ENCODE measurements at places on chromosomes 7 and 10.

DNA sequence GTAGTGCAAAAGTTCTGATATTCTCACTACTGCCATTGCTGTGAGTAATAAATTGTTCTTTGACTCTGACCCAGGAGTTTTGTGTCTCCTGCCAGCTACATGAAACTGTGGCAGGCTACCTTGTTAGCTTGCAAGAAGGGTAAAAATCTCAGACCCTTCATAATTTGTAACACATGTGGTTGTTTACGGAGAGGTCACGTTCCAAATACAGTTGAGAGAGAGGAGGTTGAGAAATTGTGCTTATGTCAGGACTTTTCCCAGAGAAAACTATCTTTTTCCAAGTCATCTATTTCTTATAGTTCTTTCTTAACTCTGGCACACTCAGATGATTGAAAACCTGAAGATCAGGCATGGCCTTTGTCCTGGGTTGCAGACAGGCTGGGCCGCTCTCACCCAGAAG, 114.4 kb upstream of the SVIL start:
- no peak for DNase-seq

- no peak for DNase-seq
Measured at GRCh38 chr10:49611816-49612512, 1.9 kb downstream of the SLC18A3 start.

DNA sequence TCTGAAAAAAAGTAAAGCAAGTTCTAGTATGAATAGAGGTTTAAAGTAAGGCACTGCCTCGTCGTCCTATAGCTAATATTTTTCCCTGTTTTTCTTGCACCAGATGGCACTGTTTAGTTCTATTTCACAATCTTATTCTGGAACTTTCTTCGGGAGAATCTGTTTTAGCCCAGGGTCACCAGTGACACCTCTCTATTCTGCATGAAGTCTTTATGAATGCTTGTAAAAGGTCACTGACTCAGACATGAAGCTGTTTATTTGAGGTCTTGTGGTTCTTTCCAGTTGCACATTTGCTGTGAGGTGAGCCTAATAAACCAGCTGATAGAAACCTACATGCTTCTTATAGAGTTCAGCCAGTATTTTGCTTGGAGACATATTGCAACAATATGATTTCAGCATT, 444.3 kb downstream of the AUTS2 start:
- DNase-seq: no peak

GRCh38 chr10:47063858-47064257, 152.6 kb downstream of the PTPN20 start:
- DNase-seq: no peak

DNA sequence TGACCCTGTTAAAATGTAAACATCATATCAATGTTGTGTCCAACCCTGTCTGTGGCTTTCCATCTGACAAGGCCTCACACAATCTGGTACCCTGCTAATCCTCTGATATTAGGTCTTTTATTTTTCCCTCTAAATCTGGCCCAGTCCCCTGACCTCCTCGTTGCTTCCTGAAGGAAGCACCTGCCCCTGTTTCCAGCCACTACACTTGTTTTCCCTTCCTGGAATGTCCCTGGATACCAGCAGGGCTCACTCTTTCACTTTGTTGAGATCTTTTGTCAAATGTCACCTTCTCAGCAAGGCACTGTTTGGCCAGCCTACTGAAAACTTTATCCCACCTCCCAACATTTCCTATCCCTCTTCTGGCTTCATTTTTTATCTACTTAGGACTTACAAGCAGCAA, 2.1 kb downstream of the SAMD9L start:
- DNase-seq: no peak

- DNase-seq: no peak
Measured at GRCh38 chr7:50486512-50486911, 36.4 kb upstream of the FIGNL1 start.

- no peak for DNase-seq
Measured at GRCh38 chr10:33235251-33235884, 99.1 kb downstream of the NRP1 start.

- no peak for DNase-seq
Measured at GRCh38 chr10:59240582-59241183, 64.2 kb downstream of the PHYHIPL start.

DNA sequence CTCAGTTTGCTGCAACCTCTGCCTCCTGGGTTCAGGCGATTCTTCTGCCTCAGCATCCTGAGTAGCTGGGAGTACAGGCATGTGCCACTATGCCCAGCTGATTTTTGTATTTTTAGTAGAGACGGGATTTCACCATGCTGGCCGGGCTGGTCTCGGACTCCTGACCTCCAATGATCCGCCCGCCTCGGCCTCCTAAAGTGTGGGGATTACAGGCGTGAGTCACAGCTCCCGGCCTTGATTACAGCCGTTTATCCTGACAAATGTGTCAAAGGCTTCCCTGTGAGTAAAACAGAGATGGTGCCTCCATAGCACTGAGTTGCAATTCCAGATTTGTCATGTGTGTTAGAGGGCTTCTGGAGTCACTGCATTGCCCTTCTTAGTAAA, 273.7 kb downstream of the CCDC3 start:
- DNase-seq: no peak

- DNase-seq: no peak
Measured at GRCh38 chr7:106110885-106111654, 1.0 kb downstream of the SYPL1 start.

DNA sequence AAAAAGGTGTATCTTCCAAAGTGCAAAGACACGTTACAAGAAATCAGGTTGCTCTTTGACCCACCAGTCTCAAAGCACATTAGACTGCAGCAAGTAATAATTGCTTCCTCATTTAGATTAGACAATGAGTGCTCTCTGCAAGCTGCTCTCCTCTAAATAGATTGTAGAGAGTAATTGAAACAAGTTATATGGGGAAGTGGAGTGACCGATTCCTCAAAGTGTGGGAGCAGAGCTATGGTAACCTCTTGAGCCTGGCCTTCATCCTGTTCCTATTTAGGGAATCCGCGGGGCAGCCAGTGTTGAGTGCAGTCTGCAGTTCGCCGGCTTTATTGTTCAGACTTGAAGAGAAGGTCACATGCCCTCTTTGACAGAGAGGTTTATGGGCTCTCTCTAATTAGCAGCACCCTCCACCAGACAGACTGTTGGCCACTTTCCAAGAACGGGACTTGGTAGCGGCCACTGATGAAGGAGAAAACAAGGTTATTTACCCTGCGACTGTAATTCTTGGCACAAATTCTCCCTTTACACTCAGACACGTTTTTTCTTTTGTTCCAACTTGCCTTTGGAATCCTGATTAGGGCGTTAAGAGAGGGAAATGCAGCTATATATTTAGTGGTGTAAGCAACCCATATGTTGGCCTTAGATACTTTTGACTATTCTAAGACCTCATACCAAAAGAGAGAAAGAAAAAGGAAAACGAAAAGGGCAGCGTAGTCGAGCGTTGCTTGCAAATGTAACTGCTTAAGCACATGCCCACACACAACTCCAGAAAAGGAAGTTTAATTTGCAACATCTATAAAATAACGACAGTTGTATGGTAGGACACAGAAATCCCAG, 107.5 kb downstream of the REEP3 start:
- DNase-seq: no peak

DNA sequence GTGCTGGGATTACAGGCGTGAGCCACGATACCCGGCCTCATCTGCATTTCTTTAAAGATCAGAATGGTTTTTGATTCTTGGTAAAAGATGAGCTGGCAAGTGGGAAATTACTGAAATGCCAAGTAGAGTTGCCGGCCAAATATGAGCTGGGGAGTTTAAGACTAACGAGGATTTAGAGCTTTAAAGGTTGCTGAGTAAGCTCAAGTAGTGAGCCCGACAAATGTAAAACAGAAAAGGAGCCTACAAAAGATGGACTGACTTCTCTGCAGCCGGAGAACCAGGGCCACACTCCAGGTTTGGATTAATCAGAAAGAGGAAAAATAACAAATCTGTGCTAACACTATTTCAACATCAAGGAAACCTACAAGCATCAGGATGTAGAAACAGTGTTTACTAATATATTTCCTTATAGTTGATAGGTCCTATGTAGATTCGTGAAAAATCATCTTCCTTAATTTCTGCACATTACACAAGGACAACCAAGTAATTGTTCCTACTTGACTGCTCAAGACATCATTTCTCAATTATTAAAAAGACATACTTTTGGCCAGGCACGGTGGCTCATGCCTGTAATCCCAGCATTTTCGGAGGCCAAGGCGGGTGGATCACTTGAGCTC, 49.6 kb downstream of the MPP7 start:
- DNase-seq: no peak

DNA sequence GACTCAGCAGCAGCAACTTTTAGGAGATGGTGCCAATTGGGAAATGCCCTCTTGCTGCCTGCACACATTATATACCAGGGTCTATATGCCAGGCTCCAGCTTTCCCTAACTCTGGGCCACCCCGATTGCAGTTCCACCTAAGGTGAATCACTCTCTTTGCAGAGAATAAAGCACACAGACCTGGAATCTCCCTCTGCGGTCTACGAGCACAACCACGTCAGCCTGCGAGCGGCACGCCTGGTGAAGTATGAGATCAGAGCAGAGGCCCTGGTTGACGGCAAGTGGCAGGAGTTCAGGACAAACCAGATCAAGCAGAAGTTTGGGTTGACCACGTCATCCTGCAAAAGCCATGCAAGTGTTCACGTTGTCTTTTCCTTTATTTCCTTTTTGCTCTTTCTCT, 38.2 kb upstream of the PLEKHA1 start:
- no peak for DNase-seq
